ENCODE measurements at places on chromosomes 6 and 20.
A peak's percentile ranks its signal among the peaks of the same experiment; 100 is the strongest.

GRCh38 chr6:168116438-168116974, 37.5 kb upstream of the FRMD1 start:
- DNase-seq: no peak

DNA sequence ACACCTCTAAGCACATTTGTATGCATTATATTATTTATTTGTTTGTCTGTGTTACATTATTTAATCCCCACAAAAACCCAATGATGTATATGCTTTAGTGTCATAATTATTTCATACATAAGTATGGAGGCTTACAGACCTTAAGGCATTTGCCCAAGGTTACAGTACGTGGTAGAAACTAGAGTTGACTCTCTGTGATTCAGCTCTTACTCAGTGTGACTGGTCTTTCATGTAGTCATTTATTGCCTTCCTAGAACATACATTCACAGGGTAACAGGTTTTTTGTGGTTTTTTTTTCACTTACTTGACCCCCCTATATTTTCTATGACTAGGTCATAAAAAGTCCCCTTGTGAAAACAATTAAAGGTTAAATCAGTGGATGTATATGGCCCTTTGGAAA, 566.8 kb downstream of the TFAP2A start:
- DNase-seq: no peak

DNA sequence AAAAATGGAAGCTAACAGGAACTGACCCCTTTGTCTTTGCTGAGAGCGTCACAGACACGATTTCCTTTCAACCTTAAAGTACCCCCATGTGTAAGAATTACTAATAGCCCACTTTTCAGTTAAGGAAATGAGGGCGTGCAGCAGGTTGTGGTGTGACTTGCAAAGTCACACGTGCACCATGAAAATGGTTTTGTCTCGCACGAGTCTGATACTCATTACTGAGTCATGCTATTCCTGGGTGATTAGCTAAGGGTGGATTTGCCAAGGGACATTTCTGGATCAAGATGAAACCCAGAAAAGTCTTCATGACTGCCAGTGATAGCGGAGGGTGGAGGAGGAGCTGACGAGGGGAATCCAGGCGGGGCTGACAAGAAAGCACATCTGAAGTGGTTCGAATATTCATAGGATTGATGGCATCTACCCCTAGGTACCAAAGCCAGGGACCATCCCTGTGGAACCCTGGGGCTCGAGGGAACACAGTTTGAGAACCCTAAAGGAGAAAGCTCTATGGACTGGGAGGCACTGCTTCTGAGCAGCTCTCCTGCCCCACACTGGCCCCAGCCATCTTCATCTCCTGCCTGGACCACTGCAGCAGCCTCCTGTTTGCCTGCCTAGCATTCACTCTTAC, 12.1 kb upstream of the NFATC2 start:
- DNase-seq: no peak

- no peak for DNase-seq
These were observed 233.1 kb upstream of the ZNF217 start for GRCh38 chr20:53826597-53827291.

DNA sequence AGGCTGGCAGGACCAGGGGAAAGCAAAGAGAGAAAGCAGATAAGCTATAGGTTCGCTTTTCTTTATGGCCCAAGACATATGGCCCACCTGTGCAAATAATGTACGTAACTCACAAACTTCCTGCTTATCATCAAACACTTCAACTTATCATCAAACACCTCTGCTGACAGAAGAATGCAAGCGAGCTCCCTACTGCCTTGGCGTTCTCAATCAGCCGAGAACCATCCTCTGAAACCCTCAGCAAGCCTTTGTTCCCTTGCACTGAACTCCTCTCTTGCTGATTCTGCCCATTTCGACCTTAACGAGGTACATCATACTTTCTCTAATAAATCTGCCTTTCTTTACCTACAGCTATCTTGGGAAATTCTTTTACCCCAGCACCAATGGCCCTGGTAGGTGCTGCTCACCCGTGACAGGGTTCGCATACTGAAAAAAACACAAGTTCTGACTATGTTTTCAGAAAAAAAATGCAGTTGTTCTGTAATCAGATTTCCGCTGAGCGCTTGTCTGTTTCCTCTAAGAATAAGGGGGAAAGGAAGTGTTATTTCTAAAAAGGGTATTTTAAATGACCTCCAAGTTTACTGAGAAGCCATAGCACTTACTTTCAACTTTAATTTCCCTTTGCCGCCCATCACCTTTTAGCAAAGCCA, 28.3 kb downstream of the SERPINB6 start:
- DNase-seq: no peak

DNA sequence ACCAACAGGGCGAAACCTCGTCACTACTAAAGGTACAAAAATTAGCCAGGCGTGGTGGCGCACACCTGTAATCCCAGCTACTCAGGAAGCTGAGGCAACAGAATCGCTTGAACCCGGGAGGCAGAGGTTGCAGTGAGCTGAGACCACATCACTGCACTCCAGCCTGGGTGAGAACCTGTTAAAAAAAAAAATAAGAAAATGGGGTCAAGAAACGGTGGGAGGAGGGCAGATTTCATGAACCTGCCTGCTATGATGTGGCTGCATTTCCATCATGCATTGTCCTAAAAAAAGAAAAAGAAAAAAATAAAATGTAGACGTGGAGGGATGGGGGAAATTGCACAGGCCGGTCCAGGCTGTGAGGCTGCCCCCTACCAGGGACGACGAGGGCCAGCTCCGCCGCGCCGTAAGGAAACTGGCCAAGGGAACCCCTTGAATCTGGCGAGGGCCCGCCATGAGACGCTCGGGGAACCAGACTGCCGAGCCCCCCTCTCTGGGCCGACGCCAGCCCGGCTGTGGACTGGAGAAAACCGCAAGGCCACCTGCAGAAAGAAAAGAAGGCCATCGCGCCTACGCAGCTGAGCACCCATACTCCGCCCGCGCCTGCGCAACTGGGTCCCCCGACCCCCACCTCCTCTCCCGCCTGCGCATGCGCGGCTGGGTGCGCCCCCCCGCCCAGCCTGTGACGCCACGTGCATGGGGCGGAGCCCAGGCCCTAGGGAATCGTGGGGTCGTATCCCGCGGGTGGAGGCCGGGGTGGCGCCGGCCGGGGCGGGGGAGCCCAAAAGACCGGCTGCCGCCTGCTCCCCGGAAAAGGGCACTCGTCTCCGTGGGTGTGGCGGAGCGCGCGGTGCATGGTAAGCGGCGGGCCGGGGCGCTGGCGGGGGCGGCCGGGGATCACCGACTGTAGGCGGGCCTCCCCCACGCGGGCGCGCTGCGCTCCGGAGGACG, at the start of gene ENTPD6:
TSS of gene ENTPD6 (plus strand) at position 699 of the 948 bp plus-strand sequence. CDS start 10,825 bp downstream, outside the sequence.
- peak; percentile 86 for DNase-seq

GRCh38 chr20:3765171-3765882, 2.2 kb downstream of the ADISSP start:
- DNase-seq: no peak

DNA sequence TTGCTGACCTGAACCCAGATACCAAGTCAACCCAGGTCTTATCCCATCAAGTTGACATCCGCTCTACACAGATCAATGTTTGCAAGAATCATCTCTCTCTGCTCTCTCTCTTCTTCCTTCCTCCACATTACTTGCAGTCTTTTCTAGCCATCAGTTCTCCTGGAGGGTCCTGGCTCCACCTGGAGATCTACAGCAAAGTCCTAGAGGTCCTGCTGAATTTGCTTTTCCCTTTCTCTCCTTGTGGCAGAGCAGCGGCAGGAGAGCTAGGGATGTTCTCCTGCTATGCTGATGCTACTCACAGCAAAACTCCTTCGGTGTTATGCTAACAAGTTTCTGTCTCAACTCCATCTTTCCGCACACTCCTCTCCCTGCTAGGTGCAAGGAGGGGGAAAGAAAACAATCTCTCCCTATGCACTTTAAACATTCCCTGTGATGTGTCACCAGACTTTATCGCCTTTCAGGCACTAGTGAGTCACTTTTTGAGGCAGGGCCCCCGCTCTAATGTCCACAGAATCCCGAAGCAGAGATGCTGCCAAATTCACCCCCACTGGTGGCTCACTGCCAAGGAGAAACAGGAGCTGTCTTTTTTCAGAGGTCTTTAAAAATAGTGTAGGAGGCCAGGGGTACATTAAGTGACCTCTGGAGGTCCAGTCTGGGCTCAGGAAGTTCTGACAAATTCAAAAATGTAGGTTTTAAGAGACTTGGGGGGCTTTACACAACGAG, 62.6 kb downstream of the FAM50B start:
- no peak for DNase-seq
